Smooth muscle cell of the umbilical artery (primary cell): ENCODE measurements at places on chromosomes 7 and 10. TPM values are rescaled to one million over a fixed set of nuclear protein-coding genes. Genes with fewer than 3 reads are reported as not detected.

The DOCK1 gene
- 69.8 and 102 TPM in 2 replicates for total RNA-seq

The STEAP4 gene
- total RNA-seq = 0.89 TPM in 1 of 2 replicates, not detected in the other

The DLX6 gene
- total RNA-seq = not detected in 2 replicates

The NKX2-3 gene
- total RNA-seq = 0.14 and 0.89 TPM in 2 replicates

The LRRC18 gene
- total RNA-seq = not detected in 2 replicates

The C1QL3 gene
- under 0.01 and 0.18 TPM in 2 replicates for total RNA-seq

The TMEM176B gene
- total RNA-seq = not detected in 2 replicates

The ANLN gene
- 6.2 and 47.3 TPM in 2 replicates for total RNA-seq

The MACROH2A2 gene
- 5.6 and 9.5 TPM in 2 replicates for total RNA-seq

The MSMB gene
- not detected in 2 replicates for total RNA-seq
